ENCODE measurements at places on chromosomes 16 and 17.
A peak's percentile ranks its signal among the peaks of the same experiment; 100 is the strongest.

DNA sequence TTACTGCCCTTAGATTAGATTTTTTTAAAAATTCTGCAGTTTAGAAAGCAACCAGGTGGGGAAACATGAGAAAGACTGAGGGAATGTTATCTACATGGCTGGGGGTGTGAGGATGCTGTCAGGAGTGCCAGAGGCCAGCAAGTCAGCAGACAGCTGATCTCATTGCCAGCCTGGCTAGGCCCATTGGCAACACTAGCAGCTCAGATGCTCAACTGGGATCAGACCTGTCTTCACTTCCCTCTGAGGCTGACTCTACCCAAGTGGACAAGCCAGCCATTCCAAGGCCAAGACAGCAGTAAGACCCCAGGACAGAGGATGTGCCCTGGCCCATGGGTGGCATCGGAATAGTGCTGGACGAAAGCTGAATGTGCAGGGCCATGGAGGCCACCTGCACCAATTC, 96.2 kb downstream of the TMEM132E start:
- DNase-seq = no peak

DNA sequence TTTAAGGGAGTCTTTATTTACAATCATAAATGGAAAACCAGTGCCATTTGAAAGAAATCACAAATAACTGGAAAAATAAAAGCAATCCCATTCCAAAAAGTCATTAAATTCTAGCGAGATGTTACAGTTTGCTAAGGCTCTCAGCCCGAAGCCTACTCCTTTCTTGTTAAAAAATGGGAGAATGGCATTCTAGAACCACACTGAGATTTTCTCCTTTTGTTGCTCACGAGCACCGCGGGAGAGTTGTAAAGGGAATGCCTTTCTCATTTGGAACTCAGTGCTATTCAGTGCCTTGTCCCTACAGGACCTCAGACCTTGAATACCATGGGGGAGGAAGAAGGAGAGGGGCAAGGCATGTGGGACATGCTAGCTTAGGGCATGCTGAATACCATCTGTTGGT, 36.3 kb downstream of the GDE1 start:
- DNase-seq = no peak

DNA sequence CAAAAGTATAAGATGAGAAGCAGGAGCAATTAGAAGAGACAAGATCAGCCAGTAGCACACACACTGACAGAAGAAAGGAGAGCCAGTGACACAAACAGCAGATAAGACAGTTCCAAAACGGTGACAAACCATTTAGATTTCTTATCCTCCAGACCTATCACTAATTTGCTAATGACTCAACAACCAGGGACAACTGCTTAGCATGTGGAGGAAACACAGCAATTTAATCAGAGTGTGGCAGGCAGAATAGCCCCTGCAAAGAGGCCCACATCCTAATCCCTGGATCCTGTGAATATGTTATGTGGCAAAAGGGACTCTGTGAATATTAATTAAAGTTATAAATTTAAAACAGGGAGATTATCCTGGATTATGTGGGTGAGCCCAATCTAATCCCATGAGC, 81.1 kb downstream of the CACNG1 start:
- no peak for DNase-seq

DNA sequence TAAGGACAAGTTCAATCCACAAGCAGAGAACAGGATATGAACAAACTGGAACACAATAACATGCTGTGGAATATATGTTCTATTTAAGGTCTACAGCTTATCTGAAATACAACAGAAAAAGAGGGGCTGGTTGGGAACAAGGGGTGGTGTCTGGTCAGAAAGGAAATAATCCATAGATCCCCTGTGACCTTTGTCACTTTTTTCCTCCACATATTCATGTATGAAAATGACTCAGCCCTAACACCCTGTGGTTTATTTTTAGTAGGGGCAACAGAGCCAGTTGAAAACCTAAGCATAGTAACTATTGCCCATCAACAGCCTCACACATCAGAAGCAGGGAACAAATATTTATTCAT, 12.3 kb upstream of the SPAG9 start:
- no peak for DNase-seq

DNA sequence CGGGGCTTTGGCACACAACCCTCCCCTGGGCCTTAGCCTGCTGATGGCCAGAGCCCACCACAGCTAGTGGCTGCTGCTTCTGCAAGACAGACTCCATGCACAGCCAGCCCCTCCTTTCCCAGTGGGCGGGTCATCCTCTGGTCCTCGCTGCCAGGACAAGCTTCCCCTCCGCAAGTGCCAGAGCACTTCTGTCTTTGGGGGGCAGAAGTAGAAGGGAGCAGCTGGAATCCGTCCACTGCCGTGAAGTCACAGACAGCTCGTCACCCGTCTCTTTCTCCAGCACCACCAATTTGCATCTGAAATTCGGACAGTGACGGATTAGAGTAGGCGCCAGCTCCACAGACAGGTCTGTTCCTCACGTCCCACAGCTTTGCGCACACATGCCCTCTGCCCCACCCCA, 31.3 kb upstream of the NAT9 start:
- no peak for DNase-seq

DNA sequence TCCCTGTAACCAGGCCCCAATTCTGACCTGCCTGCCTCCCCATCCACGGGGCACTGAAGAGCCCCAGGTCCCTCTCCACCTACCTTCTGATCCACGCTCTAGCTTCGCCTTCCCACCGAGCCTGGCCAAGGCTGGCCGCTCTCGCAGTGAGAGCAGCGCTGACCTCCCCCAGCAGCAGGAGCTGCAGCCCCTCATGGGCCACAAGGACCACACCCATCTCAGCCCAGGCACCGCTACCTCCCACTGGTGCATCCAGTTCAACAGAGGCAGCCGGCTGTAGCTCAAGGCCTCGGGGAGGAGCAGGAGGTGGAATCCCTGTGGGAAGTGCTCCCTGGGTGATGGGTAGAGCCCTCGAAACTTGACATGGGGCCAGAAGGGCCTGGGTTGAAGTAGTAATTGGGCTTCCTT, 8.4 kb upstream of the PLEKHG4 start:
- DNase-seq = no peak

- no peak for DNase-seq
These were observed 2.5 kb upstream of the CCL2 start for GRCh38 chr17:34252444-34253138.

DNA sequence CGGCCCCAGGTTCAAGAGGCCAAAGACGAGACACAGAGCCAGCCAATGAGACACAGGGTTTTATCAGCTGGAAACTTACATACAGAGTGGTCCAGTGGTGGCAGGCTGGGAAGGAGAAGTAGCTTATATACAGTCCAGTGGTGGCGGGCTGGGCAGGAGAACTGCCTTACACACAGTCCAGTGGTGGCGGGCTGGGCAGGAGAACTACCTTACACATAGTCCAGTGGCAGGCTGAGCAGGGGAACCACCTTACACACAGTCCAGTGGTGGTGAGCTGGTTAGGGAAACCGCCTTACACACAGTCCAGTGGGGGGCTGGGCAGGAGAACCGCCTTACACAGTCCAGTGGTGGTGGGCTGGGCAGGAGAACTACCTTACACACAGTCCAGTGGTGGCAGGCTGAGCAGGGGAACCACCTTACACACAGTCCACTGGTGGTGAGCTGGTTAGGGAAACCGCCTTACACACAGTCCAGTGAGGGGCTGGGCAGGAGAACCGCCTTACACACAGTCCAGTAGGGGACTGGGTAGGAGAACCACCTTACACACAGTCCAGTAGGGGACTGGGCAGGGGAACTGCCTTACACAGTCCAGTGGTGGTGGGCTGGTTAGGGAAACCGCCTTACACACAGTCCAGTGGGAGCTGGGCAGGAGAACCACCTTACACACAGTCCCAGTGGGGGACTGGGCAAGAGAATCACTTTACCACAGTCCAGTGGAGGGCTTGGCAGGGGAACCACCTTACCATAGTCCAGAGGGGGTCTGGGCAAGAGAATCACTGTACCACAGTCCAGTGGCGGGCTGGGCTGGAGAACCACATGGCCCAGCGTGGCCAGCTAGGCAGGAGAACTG, 90.9 kb downstream of the GAS7 start:
- DNase-seq = no peak

GRCh38 chr16:1428511-1428910, 2.4 kb upstream of the PERCC1 start:
- DNase-seq = peak; percentile 70

DNA sequence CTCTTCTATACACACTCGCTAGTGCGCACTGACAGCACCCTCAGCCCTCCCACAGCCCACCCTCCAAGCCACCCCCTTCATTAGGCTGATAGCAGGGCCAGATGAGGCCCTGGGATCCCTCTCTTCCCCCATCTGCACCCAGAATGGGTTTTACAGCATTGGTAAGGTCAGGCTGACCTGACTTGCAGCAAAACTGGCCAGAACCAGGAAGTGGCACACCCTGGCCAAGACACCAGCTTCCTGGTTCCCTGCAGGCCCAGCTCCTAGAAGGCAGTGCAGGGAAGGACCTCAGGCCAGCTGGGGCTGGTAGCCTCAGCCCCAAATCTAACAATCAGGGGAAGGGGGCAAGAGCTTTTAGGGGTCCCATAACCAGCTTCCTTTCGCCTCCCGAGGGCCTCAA, 50.0 kb upstream of the MRPS23 start:
- DNase-seq = no peak

GRCh38 chr17:36818134-36818825, 119.0 kb upstream of the LHX1 start:
- peak; percentile 0 for DNase-seq

DNA sequence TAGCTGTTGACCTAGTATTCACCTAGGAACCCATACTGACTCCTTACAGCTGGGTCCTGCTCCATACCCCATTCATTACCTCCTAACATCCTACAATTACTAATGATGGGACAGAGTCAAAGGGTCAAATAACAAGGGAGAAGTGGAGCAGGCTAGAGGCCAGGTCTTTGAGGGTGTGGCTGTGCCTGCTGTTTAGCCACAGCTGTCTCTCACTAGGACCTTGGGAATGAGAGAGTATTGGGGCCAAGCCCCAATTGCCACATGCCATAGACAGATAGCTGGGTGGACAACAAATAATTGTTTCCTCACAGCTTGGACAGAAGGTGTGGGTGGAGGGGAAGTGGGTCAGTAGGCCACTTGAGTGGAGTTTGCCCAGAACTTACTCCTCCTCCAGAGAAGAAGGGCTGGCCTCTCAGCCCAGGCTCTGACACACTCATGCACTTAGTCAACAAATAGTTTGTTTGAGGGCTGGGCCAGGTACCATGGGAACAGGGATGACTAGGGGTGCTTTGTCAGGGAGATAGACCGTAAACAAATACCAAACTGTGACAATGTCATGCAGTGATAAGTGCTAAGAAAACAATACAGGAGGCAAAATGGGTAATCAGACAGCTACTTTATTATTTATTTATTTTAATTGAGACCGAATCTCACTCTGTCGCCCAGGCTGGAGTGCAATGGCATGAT, 10.2 kb upstream of the CENPT start:
- no peak for DNase-seq

DNA sequence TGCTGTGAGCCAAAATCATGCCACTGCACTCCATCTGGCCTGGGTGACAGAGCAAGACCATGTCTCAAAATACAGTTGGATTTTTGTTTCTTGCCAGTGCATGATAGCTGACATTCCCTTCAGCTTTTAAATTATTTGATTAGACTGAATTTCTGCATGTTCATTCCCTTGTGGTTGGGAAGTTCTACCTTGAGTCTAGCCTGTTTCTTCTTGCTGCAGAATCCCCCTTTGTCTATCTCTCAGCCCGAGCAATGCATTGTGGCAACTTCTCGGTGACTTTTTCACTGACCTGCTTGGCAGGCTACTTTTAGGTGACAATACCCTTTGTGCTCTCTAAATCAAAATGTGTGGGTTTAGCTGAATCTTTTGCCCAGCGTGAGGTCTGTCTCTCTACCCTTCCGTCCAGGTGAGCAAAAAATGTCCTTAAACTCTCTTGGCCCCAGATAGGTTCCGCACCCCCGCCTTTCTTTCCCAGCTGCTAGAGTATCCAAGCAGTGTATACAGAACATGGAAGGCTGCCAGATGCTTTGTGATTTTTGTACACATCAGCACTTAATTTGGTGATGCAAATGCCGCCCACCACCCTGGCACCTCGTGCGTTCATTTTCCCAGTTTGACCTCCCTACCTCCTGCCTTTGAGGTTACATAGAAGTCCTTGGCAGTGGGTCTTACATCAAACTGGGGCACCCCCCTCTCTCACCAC, 130.2 kb downstream of the ABCC6 start:
- DNase-seq = no peak

DNA sequence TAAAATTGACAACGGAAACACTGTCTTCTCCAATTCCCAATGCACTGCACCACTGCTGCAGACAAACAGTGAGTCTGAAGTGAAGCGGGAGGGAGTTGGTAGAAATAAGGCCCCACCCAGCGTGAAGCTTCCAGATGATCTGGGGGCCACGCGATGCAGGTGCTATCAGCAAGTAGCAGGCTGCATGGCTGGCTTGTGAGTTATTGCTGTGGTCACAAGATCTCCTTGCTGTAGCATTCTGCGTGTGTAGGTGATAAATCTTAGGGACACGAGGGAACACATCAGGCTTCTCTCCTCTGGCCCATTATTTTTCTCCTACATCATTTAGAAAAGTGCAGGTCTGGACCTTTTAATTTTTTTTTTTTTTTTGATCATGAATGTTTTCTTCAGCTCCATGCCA, 407.6 kb downstream of the TMEM114 start:
- DNase-seq = no peak

DNA sequence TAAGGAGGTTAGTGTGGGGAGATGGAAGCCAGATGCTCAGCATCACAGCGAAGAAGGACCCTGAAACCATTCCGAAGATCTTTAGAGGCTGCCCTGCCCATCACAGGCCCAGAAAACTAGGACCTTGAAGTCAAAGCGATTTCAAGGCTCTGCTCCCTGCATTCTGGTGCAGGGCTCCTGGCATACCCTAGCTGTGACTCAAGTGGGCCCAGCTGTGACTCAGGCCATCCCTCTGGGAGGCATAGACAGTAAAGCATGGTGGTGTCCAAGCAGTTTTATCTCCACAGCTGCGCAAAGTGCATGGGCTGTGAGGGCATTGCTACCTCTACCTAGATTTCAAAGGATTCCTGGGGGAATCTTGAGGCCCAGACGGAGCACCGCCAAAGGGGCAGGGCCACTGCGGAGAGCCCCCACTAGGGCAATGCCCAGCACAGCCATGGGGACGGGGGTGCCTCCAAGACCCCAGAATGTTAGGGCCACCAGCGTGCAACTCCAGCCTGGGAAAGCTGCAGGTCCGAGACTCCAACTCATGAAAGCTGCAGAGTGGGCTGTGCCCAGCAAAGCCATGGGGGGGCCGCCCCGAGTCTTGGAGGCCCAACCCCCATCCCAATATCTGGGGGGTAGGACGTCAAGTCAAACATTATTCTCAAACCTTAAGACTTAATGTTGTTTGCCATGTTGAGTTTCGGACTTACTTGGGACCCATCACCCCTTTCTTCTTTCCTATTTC, 11.7 kb upstream of the ZNF594 start:
- no peak for DNase-seq

DNA sequence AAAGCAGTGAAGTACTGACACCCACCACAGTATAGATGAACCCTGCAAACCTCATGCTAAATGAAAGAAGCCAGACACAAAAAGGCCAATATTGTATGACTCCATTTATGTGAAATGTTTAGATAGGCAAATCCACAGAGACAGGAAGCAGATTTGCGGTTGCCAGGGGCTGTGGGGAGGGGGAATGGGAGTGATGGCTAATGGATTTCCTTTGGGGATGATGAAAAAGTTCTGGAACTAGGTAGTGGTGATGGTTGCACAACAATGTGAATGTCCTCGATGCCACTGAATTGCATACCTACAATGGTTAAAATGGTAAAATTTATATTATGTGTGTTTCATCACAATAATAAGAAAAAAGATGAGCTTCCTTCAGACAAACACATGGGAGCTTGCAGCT, 28.4 kb upstream of the WFIKKN2 start:
- DNase-seq = no peak

Measured in neural progenitor cell (in vitro differentiated cells).